ENCODE measurements at places on chromosomes 5 and 9.

GRCh38 chr5:90598293-90598692 is 39.7 kb downstream of the ADGRV1 start:
- DNase-seq = no peak

DNA sequence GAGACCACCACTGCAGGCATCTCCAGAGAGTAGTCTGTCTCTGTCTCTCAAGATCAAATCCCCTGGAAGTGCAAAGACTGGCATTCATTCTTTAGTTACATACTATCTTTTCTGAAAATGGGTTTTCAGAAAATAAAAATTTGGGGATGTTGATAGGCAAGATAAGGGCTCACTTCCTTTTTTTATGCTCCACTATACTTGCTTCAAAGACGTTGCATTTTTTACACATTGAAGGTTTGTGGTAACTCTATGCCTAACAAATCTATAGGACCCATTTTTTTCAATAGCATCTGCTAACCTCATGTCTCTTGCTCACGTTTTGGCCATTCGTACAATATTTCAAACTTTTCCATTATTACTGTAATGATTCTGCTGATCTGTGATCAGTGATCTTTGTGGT is 37.0 kb downstream of the DMAC1 start:
- no peak for DNase-seq

- DNase-seq = no peak
Measured at GRCh38 chr5:54551926-54552325, 34.4 kb downstream of the SNX18 start.

DNA sequence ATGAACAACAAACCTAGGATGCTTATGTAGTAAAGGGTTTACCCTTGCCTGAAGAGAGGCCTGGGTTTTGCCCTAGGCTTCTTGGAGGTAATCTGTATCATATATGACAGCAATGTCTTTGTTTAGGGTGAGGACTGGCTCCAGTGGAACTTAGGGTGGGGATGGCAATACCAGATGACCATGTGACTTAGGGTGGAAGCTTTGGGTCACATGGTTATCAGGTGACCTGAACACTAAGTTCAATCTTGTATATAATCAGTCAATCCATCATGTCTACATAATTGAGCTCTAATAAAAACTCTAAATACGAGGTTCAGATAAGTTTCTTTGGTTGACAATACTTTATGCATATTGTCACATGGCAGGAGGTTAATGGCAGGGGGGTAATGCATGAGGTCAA is 10.6 kb upstream of the PPP2R2B start:
- no peak for DNase-seq

DNA sequence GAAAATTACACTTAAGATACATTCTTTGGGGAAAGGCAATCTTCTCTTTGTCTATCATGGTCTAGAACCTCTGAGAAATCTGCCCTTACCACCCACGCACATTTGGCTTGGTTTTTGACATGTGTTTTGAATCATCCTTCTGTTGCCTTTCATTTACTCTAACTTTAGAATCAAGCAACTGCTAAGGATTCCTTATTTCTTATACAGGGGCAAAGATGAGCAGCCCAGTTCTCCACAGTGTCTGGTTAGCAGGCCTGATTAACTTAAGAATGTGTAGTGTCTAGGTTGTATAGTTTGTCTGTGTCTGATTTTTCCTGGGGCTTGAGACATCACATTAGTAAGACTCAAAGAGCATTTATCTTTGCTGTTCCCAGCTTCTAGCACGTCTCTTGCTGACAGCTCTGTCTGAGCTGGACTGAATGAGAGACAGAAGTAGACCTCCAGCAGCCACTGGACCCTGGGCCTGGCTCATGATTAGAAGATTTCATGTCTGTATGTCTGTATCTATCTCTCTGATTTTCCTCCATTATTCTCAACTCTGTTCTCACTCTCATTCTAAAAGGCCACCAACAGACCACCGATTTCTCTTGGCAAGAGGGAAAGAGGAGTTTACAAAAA is 31.8 kb upstream of the PCA3 start:
- no peak for DNase-seq

DNA sequence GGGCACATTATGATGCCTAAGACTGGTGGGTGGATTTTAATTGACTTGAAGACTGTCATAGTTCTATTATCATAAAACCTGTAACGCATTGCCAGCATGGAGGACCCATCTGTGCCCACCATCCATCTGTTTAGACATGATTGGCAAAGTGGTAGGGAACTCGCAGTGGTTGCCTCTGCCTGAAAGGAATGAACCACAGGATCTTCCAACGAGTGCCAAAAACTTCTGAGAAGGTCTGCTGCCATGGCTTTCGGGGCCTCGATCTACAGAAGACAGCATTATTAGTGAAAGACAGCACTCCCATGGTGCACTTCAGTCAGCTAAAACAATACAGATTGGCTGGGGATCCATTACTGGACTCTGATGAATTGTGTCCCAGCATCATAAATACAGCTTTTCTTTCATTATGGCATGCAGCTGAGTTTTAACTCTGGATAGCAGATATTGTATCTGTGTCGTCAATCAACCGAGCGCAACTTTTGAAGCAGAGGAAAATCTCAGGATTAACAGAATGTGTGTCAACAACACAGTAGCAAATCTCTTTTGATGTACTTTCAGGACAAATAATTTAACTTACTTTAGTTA is 74.3 kb downstream of the ZDHHC21 start:
- DNase-seq = no peak

DNA sequence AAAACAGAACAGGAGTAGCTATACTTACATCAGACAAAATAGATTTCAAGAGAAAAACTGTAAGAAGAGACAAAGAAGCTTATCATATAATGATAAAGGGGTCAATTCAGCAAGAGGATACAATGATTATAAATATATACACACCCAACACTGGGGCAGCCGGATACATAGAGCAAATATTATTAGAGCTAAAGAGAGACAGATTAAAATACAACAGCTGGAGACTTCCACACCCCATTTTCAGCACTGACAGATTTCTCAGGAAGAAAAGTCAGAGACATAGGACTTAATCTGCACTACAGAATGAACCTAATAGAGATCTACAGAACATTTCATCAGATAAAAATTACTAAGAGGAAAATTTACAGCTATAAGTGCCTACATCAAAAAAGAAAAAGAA is 35.7 kb downstream of the OXCT1 start:
- no peak for DNase-seq

DNA sequence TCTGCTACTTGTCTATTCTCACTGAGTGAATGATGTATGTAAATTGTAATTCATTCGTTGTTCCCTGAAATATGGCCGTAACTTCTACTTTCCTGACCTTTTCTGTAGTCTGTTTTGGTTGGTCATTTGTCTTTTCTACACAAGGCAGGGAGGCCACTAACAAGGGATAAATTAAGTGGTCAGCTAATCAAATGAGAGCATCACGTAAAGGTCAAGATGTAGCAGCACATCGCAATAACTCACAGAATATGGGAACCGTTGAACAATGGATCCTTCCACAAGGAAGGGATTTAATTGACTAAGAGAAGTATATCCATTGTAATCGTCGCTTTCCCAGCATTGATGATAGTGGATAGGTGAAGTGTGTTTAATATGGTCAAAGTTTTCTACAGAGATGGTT is 171.1 kb downstream of the DMRT2 start:
- DNase-seq = no peak

All from retina (tissue), 1 donor.